ENCODE measurements at places on chromosomes 7 and 10.

DNA sequence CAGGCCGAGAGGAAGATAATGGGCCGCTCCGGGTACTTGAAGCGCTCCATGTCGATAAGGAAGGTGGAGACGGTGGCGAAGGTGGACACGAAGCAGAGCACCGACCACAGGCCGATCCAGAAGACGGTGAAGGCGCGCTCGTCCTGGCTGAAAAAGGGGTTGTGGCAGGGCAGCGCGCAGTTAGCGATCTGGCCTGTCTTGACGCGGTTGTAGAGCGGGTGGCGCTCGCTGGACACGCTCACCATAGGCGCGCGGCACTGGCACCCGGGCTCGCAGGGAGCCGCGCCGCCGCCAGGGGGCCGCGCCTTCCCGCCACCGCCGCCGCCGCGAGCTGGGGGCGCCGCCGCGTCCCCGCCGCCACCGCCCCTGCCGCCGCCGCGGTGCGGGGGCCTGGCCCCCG is 1.6 kb downstream of the FZD8 start:
- DNase-seq: no peak

- DNase-seq: no peak
Observed at GRCh38 chr7:80236681-80237080, 102.0 kb downstream of the GNAI1 start.

- DNase-seq: no peak
Observed at GRCh38 chr10:132423966-132424861, 27.2 kb downstream of the PWWP2B start.

DNA sequence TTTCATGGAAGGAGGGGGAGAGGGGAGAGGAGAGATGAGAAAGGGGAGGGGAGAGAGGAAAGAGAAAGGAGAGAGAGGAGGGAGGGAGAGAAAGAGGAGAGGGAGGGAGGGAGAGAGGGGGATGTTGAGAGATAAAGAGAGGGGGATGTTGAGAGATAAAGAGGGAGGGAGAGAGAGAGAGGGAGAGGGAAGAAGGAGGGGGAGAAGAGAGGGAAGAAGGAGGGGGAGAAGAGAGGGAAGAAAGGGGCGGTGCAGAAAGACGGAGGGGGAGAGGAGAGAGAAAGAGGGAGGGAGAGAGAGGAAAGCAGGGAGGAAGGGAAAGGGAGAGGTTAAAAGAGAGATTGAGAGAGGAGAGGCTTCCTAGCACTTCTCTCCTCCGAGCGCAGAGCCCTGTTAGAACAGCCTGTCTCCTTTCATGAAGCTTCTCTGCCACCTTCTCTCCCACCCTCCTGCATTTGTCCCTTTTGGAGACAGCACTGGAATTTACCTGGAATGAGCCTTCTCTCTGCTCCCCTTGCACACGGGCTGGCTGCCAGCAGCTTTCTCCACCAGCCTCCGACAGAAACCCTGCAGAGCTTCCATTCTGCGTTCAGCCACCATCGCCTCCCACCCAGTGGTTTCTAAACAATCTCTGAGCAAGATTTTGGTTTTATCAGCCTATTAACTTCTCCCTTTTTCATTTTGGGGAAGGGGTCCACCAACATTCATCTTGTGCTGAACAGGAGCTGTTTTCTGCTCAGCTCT is 74.0 kb upstream of the CARD11 start:
- DNase-seq: no peak

Measured in stimulated activated CD4-positive, alpha-beta T cell treated with anti-CD3 and anti-CD28 coated beads, Interleukin-1b, Interleukin-23, amount 100 ng/mL, for 1 hour (primary cell).